ENCODE measurements at places on chromosomes 16 and 17.
A peak's percentile ranks its signal among the peaks of the same experiment; 100 is the strongest.

DNA sequence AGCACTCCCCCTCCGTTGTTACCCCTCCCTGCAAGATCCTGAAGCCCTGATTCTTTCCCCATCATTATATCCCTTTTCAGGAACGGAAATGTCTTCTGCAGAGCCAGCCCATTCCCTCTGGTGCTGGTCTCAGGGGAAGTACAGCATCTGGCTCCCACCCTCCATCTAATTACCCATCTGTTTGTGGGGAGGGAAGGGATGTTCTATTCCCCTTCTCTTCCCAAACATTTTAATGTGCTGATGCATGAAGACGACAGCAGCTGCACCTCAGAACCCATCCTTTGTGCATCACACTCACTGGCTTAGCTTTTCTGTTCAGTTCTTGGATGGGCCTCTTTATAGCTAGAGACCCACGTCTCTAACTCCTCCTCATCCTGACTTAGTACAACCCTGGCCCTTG is 367.2 kb downstream of the CDH13 start:
- no peak for DNase-seq

- no peak for DNase-seq
Measured at GRCh38 chr17:40598619-40599467, 33.6 kb upstream of the CCR7 start.

GRCh38 chr17:19321481-19322128 is 40.9 kb downstream of the B9D1 start:
- DNase-seq, result no peak

DNA sequence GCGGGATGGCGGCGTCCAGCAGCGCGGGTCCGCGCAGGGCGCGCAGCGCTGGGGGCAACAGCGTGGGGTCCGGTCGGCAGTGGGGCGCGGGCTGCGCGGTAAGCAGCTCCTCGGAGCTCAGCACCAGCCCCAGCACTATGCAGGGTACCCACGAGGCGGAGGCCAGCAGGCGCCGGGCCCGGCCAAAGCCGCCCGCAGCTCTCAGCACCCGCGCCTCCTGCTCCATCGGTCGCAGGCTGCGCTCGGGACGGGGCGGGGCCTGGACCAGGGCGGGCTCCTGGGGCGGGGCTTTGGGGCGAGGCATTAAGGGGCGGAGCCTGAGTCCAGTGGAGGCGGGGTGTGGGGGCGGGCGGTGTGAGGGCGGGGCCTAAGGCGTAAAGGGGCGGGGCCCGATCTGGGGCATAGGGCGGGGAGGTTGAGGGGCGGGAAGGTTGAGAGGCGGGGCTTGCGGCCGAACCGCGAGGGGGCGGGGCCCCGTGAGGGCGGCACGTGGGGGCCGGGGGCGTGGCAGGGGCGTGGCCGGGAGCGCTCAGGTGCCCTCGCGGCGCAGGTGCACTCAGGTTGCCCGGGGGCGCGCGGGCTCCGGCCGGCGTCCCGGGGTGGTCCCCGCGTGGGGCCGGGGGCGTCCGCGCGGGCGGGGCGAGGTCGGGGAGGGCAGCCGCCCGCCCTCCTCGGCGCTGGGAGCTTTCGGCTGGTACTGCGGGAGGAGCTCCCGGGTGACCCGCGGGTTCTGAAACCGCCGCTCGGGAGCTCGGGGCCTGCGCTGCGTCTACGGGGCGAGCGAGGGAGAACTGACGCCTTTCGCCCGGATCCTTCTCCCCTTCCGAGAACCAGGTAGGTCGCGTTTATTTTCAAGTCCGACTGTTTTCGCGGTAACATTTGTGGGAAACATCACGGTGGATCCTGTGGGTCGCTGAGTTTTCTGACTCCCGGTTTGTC is 1.4 kb upstream of the SLC22A31 start:
- DNase-seq, result peak; percentile 87

GRCh38 chr16:67884684-67885083 is at the start of gene NRN1L:
TSS of gene NRN1L (plus strand) at chr16:67884885. CDS start at chr16:67884904, 19 bp downstream.
- peak; percentile 89 for DNase-seq

DNA sequence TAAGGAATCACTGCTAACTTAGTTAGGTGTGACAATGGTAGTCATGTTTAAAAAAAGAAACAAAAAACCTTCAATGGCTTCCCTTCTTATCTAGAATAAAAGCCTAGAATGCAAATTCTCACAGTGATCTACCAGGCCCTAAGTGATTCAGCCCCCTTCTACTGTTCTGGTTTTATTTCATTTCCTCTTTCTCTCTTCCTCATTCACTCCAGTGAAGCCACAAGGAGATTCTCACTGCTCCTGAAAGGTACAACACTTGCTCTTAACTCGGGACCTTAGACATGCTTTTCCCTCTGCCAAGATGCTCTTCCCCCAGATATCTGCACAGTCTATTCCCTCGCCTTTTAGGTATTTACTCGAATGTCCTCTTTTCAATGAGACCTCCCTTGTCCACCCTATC is 3.7 kb downstream of the PIGS start:
- no peak for DNase-seq

- DNase-seq, result no peak
Measured at GRCh38 chr16:89436366-89436765, 54.0 kb downstream of the ANKRD11 start.

DNA sequence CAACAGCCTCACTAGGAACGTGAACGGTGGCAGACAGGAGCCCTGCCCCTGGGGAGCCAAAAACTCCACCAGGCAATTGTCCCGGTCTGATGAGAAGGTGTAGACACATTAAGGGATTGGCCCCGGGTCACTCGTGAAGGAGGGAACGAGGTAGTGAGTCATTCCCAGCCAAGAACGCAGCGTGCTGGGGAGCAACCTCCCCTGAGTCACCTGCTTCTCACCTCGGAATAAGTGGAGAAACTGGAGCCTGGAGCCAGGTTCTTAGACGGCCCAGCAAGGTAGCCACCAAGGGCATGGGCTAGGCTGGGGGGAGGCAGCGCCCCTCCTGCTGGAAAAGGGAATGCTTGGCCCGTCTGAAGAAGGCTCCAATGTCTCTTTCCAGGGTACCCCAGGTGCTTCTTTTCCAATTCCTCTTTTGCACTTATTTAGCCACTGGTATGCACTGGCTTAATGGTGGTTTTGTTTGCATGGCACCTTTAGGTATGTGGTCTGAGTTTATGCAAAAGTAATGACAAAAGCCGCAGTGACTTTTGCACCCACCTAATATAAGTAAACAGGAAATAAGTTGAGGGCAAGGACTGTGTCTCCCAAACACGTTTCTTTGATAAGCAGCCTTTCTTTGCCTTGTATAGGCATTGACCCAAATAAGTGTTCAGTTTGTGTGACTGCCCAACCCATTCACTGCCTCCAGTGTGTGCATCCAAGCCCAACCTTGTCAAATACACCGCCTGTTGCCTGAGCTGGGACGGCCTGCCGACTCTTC is 1.8 kb upstream of the HELZ start:
- DNase-seq, result peak; percentile 99

DNA sequence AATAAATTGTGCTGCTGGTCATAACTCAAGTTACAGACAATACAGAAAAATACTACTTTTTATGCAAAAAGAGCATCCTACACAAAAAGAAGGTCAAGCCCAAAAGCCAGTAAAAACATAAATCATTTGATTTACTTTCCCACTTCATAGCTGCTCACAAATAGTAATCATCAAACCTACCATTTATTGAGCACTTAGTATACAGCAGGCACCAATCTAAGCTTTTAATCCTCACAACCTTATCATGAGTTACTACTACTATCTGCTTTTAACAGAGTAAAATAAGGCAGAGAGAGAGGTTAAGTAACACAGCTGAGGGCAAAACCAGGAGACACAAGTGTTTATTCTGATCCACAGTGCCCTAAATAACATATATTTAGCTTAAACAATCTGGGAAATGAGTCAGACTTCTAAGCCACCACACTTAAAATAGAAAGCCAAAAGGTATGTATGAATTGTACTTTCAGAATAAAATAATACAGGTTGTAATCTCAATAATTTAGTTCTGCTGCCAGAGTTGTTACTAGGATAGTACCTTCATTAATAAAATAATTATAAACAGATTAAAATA is 1.7 kb upstream of the AARS1 start:
- no peak for DNase-seq

DNA sequence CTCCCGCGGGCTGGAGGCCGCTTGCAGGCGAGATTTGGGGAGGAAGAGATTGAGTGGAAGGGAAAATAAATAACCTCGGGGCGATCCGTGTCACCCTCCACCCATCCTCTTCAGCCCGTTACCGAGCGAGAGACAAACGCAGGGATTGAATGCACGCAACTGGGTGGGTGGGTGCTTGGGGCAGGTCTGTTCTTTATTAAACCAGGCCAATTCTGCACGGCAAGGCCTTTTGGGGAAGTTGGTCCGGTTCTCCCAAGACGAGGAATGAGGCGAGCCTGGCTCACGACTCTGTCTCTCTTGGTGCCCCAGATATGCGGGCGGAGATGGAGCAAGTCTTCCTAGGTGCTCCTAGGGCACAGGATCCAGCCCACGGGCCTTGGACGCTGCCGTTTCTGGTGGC is 396 bp upstream of the HOXB7 start:
- DNase-seq, result no peak

- DNase-seq, result peak; percentile 70
Measured at GRCh38 chr16:2447920-2448583, 11.9 kb upstream of the TEDC2 start.

GRCh38 chr17:27762527-27763305 is 37.6 kb downstream of the NOS2 start:
- DNase-seq, result peak; percentile 54

DNA sequence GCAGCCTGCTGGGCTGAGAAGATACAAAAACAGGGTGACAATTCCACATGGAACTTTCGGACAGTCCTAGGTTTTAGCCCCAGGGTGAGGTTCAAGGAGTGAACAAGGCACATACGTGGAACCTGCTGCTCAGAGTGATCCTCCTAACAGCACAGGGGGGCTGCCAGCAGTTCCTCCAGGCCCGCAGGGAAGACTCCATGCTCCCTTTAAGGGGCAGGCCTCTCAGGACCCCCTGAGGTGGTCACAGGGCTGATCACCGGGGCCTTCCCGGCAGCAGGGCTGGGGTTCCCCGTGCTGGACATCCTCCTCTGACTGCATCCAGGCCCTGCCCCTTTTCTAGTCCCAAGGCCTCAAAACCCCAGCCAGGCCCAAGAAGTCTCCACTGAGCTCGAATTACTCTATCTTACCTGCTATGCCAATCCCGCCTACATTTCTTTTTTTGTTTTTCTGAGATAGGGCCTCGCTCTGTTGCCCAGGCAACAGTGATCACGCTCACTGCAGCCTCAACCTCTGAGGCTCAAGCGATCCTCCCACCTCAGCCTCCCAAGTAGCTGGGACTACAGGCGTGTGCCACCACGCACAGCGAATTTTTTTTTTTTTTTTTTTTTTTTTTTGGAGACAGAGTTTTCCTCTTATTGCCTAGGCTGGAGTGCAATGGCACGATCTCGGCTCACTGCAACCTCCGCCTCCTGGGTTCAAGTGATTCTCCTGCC is 10.4 kb downstream of the CANT1 start:
- no peak for DNase-seq

DNA sequence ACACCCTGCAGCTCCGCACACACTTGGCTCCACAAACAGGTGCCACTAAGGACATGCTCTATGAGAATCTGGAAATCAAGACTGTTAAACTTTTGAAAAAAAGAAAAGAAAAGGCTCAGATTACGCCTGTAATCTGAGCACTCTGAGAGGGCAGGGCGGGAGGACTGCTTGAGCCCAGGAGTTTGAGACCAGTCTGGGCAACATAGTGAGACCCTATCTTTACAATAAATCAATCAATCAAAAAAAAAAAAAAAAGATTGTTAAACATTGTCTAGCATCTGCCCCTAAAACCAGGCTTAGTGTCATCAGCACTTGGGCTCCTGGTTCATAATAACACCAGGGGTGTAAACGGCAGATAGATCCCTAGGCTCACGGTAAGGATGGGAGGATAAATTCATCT is 37.5 kb upstream of the FAAP100 start:
- no peak for DNase-seq

GRCh38 chr16:88274847-88275246 is 107.9 kb upstream of the ZNF469 start:
- no peak for DNase-seq

DNA sequence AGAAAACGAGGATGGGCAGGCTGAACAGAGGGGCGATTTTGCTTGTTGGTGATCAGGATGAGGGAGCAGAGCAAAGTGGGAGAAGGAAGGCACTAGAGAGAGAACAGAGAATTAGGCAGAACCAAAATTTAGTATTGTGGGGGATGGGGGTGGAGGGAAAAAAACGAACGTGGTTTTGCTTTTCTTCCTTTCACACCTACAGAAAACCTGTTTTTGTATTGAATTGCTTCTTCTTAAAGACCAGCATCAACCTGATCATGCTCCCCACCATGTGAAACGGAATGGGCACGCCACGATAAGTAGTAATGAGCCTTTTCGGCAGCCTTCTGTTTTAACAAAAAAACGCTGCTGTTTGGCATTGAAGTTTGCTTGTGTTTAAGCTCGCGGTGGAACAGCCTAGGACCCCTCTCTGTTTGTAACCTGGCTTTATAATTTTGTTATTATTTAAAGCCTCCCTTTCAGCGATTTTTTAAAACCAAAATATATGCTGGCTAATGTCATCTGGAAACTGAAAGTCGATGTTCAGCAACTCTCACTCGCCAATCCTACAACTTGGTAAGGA is 36.8 kb downstream of the ERCC4 start:
- DNase-seq, result no peak

GRCh38 chr16:1113489-1113888 is 17.4 kb upstream of the C1QTNF8 start:
- DNase-seq, result no peak

DNA sequence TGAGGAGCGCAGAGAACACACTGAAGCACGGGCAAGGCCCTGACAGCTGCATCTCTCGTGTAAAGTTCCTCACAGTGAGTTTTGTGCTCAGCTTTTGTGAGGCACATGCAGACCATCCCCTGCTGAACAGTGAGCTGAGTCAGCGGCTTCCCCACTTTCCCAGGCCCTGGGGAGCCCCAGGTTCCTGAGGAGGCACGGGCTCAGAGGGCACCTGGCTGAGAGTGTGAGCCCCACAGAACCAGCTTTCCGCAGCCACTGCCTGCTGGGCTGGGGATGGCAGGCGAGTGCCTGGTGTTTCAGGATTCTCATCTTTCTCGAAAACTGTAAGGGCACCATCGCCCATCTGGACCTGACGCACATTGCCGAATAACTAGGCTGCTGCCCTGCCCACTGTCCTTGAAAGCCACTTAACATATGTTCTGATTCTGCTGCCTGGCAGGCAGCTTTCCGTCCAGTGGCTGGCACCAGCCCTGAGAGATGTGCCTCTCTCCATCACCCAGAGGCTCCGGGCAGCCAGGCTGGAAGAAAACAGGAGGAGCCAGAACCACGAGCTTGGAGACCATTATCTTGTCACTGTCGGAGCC is 266.7 kb upstream of the FOXF1 start:
- no peak for DNase-seq

GRCh38 chr16:81310045-81310644 is 4.6 kb upstream of the GAN start:
- no peak for DNase-seq

GRCh38 chr17:81033535-81034167 is 1.3 kb upstream of the BAIAP2 start:
- DNase-seq, result no peak

GRCh38 chr17:81868674-81869220 is 2.4 kb downstream of the ARHGDIA start:
- DNase-seq, result peak; percentile 78

GRCh38 chr16:21982108-21982507 is 18.8 kb downstream of the PDZD9 start:
- no peak for DNase-seq

Measured in epithelial cell of esophagus (primary cell).